ENCODE measurements at places on chromosomes 1 and 21. TPM values are rescaled to one million over a fixed set of nuclear protein-coding genes. Genes with fewer than 3 reads are reported as not detected.
A peak's percentile ranks its signal among the peaks of the same experiment; 100 is the strongest.

GRCh38 chr1:54359393-54360162, 46.6 kb downstream of the SSBP3 start:
- peaks cover 47% of the 10 kb centered on the region for H3K4me1 ChIP-seq
- no peak overlapping the region for H3K27ac ChIP-seq
- no peak overlapping the region for H3K4me3 ChIP-seq
- no peaks in the 10 kb centered on the region for H3K36me3 ChIP-seq
- H3K27me3 ChIP-seq: no peaks in the 10 kb centered on the region

GRCh38 chr1:181033128-181033798, 520 bp upstream of the MR1 start:
- H3K27me3 ChIP-seq: no peaks in the 10 kb centered on the region
- H3K27ac ChIP-seq: peak overlapping the region; percentile 78
- no peak overlapping the region for H3K4me3 ChIP-seq
- peak; percentile 34 for DNase-seq
- peaks cover 28% of the 10 kb centered on the region for H3K4me1 ChIP-seq

- H3K36me3 ChIP-seq: no peaks in the 10 kb centered on the region
- no peak for DNase-seq
- peaks cover 35% of the 10 kb centered on the region for H3K4me1 ChIP-seq
- no peak overlapping the region for H3K4me3 ChIP-seq
- no peaks in the 10 kb centered on the region for H3K27me3 ChIP-seq
- no peak overlapping the region for H3K27ac ChIP-seq
Observed at GRCh38 chr1:159908031-159908940, 8.3 kb upstream of the CFAP45 start.

- peaks cover 99% of the 10 kb centered on the region for H3K4me1 ChIP-seq
- H3K4me3 ChIP-seq: no peak overlapping the region
- no peaks in the 10 kb centered on the region for H3K36me3 ChIP-seq
Observed at GRCh38 chr1:117615474-117615873, 9.6 kb downstream of the TENT5C start.

GRCh38 chr21:30126576-30126975, 40.0 kb downstream of the CLDN17 start:
- no peaks in the 10 kb centered on the region for H3K27me3 ChIP-seq
- no peak for DNase-seq
- no peaks in the 10 kb centered on the region for H3K4me1 ChIP-seq
- H3K27ac ChIP-seq: no peak overlapping the region
- no peak overlapping the region for H3K4me3 ChIP-seq

DNA sequence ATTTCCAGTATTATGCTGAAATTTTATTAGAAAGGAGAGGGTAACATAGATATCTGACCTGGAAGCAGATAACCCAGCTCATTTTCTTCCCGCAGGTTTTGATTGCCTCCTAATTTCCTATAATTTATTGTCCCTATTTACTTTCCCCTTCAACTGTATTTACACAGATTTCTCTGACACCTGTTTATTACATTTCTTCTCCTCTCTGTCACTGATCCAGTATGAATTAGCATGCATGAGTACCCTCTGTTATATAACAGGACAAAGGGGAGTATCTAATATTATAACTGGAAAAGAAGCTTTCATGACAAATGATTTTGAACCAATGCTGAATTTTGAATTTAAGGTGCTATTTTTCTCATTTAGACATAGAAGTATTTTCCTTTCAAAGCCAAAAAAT, 37.4 kb downstream of the DENND1B start:
- no peaks in the 10 kb centered on the region for H3K36me3 ChIP-seq
- H3K27me3 ChIP-seq: no peaks in the 10 kb centered on the region
- no peak for DNase-seq
- H3K27ac ChIP-seq: no peak overlapping the region
- peaks cover 40% of the 10 kb centered on the region for H3K4me1 ChIP-seq

DNA sequence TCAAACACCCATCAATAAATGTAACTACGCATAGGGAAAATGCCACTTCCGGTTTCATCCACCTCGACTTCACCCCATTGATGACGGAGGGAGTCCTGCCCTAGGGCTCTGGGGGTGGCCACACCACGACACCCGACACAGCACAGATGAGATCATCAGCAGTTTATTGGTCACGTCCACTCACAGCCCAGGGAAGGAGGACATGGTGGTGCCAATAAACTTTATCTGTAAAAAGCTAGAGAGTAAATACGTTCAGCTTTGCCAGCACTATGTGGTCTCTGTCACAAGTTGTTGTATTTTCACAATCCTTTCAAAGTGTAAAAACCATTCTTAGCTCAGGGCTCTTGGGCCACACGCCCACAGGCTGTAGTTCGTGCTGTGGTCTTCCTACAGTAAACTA, 16.3 kb downstream of the SETD4 start:
- no peaks in the 10 kb centered on the region for H3K27me3 ChIP-seq
- no peak for DNase-seq

GRCh38 chr21:36688324-36688723, 10.6 kb upstream of the SIM2 start:
- H3K36me3 ChIP-seq: no peaks in the 10 kb centered on the region
- H3K27ac ChIP-seq: no peak overlapping the region
- H3K27me3 ChIP-seq: no peaks in the 10 kb centered on the region
- H3K4me3 ChIP-seq: no peak overlapping the region
- peaks cover 9% of the 10 kb centered on the region for H3K4me1 ChIP-seq

- H3K27me3 ChIP-seq: no peaks in the 10 kb centered on the region
- no peaks in the 10 kb centered on the region for H3K36me3 ChIP-seq
- no peak overlapping the region for H3K27ac ChIP-seq
- H3K4me3 ChIP-seq: no peak overlapping the region
- no peak for DNase-seq
Observed at GRCh38 chr21:39851002-39851618, 16.1 kb upstream of the PCP4 start.

The REN gene
- not detected for total RNA-seq

The TTC22 gene
- 15.6 TPM for total RNA-seq

The KLHDC8A gene
- total RNA-seq: 8.6 TPM

DNA sequence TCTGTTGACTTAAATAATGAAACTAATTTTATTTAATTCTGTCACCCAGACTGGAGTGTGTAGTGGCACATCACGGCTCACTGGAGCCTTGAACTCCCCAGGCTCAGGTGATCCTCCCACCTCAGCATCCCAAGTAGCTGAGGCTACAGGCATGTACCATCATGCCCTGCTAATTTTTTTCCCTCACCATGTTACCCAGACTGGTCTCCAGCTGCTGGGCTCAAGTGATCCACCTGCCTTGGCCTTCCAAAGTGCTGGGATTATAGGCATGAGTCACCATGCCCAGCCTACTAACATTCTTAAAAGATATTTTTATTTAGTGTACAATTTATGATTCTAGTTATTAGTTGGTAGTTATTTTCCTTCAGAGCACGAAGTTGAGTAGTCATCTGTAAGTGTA, 49.5 kb downstream of the NRDC start:
- H3K27ac ChIP-seq: no peak overlapping the region
- no peak for DNase-seq
- H3K27me3 ChIP-seq: no peaks in the 10 kb centered on the region
- H3K4me3 ChIP-seq: no peak overlapping the region

The CELA3B gene
- total RNA-seq: 27,120 TPM

DNA sequence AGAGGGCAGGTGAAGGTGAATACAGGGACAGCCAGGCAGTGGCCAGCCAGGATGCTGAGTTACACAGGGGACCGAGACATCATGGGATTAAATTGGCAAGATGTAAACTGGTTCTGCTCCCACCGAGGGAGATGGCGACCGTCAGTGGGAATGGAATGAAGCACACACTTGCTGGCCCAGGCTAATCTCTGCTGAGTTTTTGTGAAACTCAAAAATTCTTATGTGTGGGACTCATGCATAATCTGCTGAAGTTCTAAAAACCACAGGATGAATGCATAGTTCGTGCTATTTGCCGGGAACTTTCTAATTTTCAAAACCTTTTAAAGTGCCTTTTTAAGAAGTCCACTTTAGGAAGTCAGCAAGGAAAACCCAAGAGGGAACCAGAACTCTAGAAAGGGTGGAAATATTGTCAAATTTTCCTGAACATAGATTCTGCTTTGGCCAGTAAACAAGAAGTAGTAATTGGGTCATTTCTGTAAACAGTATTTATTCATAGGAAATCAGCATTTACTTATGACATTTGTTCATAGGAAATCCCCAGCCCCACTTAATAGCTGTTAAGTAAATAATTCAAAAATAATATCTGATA, 85.4 kb upstream of the ROR1 start:
- no peaks in the 10 kb centered on the region for H3K27me3 ChIP-seq
- no peak overlapping the region for H3K4me3 ChIP-seq
- H3K27ac ChIP-seq: no peak overlapping the region
- DNase-seq: no peak

The CCDC185 gene
- total RNA-seq: not detected

The S100A1 gene
- total RNA-seq: 57.0 TPM

- H3K4me3 ChIP-seq: no peak overlapping the region
- H3K27me3 ChIP-seq: no peaks in the 10 kb centered on the region
- no peak overlapping the region for H3K27ac ChIP-seq
- peaks cover 15% of the 10 kb centered on the region for H3K4me1 ChIP-seq
- no peak for DNase-seq
Observed at GRCh38 chr1:11285883-11286734, 13.1 kb downstream of the UBIAD1 start.

- H3K4me1 ChIP-seq: no peaks in the 10 kb centered on the region
- no peak overlapping the region for H3K4me3 ChIP-seq
- no peak overlapping the region for H3K27ac ChIP-seq
- DNase-seq: no peak
- H3K27me3 ChIP-seq: no peaks in the 10 kb centered on the region
Observed at GRCh38 chr1:160888926-160889325, 3.9 kb upstream of the ITLN1 start.

The KRTAP12-2 gene
- total RNA-seq: not detected

DNA sequence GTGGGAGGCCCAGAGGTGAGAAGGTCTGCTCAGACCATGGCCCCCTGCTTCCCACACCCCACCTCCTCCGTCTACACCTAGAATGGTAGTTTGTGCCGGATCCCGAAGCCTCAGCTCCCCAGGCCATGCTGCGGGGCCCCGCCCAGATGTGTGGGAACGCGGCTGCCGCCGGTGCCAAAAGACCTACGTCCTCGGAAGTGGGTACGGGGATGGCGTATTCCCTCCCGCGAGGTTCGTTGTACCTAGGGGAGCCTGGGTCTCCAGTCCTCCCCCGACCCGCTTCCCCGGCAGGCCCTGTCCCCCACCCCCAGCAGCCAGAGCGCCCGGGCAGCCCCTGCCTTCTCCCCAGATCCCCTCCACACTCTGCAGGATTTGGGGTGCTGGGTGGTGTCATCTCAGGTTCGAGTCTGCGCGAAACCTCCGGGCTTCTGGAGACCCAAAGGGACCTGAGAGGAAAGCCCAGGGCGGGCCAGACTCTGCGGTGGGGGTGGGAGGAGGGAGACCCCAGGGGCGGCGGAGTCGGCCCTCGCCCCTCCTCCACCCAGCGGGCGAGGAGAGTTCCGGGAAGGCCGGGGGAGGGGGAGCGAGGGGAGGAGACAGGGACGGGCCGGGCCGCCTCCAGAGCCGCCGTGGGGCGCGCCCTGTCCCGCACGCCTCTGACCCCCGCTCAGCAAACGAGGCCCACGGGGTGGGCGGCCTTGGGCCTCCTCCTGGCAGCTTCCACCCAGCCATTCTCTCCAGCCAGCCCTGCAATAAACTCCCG, 6.2 kb upstream of the PRDM16 start:
- no peak for DNase-seq
- no peak overlapping the region for H3K27ac ChIP-seq
- no peaks in the 10 kb centered on the region for H3K27me3 ChIP-seq
- H3K36me3 ChIP-seq: no peaks in the 10 kb centered on the region
- peaks cover 26% of the 10 kb centered on the region for H3K4me1 ChIP-seq

The DCST1 gene
- total RNA-seq: not detected

DNA sequence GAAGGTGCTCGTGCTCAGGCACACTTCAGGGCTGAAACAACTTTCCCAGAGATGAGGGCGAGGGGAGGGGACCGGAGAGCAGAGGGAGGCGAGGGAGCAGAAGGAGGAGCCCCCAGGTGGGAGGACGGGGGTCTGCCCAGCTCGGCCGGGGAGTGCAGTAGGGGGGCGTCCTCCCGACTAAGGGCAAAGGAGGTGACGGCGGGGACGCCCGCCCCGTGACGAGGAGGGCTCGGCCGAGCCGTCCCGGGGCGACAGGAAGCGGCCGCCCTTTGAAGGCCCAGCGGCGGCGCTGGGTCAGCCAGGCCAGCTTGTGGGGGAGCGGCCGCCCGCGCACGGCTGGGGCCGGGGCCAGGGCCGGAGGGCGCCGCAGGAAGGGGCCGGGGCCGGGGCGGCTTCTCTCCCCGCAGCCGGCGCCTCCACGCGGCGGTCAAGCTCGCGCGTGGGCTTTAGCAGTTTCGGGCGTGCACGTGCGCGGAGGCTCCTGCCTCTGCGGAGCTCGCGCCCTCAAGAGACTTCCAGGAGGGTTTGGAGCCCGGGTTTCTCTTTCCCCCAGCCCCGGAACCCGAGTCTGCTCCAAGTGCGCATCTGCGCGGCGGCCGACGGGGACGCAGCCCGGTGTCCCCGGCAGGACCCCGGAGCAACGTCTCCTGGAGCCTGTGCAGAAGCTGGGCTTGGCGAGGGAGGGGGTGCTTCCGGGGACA, 100.8 kb upstream of the SLC45A1 start:
- no peaks in the 10 kb centered on the region for H3K36me3 ChIP-seq
- H3K27me3 ChIP-seq: no peaks in the 10 kb centered on the region
- H3K27ac ChIP-seq: peak overlapping the region; percentile 70
- DNase-seq: peak; percentile 49

GRCh38 chr1:95384567-95384966, 150.6 kb downstream of the RWDD3 start:
- no peaks in the 10 kb centered on the region for H3K27me3 ChIP-seq
- no peak overlapping the region for H3K27ac ChIP-seq
- H3K4me3 ChIP-seq: no peak overlapping the region
- DNase-seq: no peak

GRCh38 chr1:116168277-116169032, 57.3 kb downstream of the MAB21L3 start:
- no peaks in the 10 kb centered on the region for H3K36me3 ChIP-seq
- DNase-seq: peak; percentile 89
- peak overlapping the region; percentile 36 for H3K4me3 ChIP-seq
- no peak overlapping the region for H3K27ac ChIP-seq
- peaks cover 14% of the 10 kb centered on the region for H3K4me1 ChIP-seq

DNA sequence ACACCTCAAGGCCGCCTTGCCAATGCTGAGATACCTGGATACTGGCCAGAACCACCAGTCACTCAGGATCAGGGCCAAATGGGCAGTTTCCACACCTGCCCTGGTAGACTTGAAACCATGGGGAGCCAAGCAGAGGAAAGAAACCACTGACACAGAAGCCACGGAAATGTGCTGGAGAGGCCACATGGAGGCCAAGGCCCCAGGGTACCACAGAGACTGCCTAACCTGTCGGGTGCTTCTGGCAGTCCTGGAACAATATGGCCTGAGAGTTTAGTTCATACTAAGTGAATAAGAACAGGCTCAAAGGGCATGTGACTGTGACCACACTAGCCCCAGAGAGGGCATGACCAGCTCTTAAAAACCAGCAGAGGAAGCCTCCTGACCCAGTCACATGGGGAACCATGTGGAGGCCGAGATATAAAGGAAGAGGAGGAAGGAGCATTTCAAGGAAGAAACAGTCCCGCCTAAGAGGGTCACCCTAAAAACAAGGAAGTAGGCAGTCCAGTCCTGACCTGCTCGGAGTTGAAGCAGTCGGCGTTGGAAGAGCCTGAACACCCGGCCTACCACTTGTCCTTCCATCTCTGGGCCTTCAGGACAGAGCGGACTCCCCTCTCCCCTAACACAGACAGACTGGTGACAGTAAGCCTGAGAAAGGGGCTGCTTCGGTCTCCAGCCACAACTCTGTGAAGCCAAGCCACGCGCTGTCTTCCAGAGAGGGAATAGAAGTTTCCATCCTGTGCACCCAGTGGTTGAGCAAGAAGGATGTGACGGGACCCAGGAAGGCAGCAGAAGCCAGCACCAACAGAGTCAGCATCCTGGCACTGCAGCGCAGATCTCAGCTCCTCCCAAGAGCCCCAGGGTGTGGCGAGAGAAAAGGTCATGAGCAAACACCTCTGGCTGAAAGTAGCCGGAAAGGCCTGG, at the start of gene DENND2D:
TSS of gene DENND2D (minus strand) at position 766 of the 921 bp plus-strand sequence. CDS start at position 579, 187 bp downstream.
- peak; percentile 87 for DNase-seq
- H3K36me3 ChIP-seq: no peaks in the 10 kb centered on the region
- peaks cover 63% of the 10 kb centered on the region for H3K4me1 ChIP-seq
- H3K4me3 ChIP-seq: no peak within 1 kb of the TSS

The CD1E gene
- total RNA-seq: not detected
